ENCODE measurements at places on chromosomes 16 and 17. TPM values are rescaled to one million over a fixed set of nuclear protein-coding genes. Genes with fewer than 3 reads are reported as not detected.

DNA sequence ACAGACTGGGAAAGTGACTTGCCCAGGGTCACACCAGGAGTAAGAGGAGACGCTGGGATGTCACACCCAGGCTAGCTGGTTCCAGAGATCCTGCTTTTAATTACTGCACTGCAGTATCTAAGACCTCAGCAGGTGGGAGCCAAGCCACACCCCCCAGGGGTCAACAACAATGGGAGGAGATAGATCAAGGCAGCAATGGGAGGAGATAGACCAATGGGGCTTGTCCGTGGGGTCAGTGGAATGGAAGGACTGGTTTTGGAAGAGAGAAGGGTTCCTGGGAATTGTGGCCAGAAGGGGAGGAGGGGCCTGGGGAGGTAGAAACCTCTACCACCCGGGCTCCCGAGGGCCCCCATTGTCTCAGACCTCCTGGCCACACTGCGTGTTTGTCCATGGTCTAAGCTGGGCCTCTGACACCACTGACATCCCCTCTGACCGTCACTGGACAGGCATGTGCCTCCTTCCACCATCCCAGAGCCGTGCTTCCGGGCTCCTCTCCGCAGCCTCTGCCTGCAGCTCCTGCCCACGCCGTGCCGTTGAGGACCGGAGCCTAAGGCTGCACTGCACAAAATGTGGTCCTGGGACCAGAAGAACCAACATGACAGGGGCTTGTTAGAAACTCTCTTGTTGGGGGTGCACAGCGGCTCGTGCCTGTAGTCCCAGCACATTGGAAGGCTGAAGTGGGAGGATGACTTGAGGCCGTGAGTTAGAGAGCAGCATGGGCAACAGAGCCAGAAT lies 69.8 kb upstream of the RPH3AL start:
- no peak overlapping the region for H3K27ac ChIP-seq
- no peaks in the 10 kb centered on the region for H3K36me3 ChIP-seq
- no peaks in the 10 kb centered on the region for H3K27me3 ChIP-seq
- DNase-seq = no peak

GRCh38 chr17:32659419-32659842 lies 172.6 kb downstream of the CDK5R1 start:
- H3K4me1 ChIP-seq = peaks cover 21% of the 10 kb centered on the region
- H3K27ac ChIP-seq = no peak overlapping the region
- peak; percentile 79 for DNase-seq
- no peaks in the 10 kb centered on the region for H3K36me3 ChIP-seq
- no peak overlapping the region for H3K4me3 ChIP-seq

DNA sequence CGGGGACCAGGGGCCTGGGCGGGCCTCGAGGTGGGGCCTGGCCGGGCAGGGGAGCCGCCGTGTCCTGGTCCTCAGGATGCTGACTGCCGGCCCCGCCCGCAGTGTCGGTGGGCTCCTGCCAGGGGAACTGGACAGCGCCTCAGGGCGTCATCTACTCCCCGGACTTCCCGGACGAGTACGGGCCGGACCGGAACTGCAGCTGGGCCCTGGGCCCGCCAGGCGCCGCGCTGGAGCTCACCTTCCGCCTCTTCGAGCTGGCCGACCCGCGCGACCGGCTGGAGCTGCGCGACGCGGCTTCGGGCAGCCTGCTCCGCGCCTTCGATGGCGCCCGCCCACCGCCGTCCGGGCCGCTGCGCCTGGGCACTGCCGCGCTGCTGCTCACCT lies 2.3 kb upstream of the PAQR4 start:
- no peak for DNase-seq
- peaks cover 21% of the 10 kb centered on the region for H3K4me1 ChIP-seq
- H3K4me3 ChIP-seq = no peak overlapping the region
- no peaks in the 10 kb centered on the region for H3K36me3 ChIP-seq
- H3K27me3 ChIP-seq = peaks cover 44% of the 10 kb centered on the region
- no peak overlapping the region for H3K27ac ChIP-seq

DNA sequence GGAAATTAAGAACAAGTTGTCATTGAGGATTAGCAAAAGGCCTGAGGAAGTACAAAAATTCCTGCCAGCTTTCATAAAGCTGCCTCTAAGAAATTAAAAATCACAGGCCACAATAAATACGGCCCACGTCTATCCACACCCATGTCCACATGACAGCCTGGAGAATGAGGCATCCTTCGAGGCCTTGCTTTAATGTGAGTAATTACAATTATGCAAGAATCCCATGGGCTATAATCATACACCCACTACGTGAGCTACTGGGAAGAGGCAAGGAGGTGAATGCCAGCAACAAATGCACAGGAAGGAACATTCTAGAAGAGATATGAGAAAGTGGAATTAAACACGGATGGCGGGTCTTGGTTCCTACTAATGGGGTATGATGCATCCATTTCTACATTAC lies 65.4 kb upstream of the ZFHX3 start:
- H3K27ac ChIP-seq = no peak overlapping the region
- peaks cover 2% of the 10 kb centered on the region for H3K36me3 ChIP-seq
- no peaks in the 10 kb centered on the region for H3K27me3 ChIP-seq
- H3K4me1 ChIP-seq = peaks cover 12% of the 10 kb centered on the region
- DNase-seq = no peak

DNA sequence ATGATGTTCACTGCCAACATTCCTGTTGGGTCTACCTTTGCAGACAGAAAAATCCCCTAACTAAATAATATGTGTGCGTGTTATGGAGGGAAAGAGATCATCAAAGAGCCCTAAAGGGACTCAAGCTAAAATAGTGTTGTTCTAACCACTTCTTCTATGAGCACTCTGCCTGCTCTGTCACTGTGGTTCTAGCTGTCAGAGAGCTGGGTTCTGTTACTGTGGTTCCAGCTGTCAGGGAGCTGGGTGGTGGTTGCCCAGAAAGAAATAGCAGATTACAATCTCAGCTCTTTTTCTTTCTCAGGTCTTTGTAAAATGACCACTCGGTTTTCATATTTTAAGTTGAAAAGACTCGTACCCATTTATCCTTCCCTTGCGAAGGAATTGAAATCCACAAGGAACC lies 176.3 kb downstream of the HS3ST3A1 start:
- H3K4me3 ChIP-seq = no peak overlapping the region
- DNase-seq = no peak
- H3K27me3 ChIP-seq = no peaks in the 10 kb centered on the region
- peaks cover 32% of the 10 kb centered on the region for H3K4me1 ChIP-seq

DNA sequence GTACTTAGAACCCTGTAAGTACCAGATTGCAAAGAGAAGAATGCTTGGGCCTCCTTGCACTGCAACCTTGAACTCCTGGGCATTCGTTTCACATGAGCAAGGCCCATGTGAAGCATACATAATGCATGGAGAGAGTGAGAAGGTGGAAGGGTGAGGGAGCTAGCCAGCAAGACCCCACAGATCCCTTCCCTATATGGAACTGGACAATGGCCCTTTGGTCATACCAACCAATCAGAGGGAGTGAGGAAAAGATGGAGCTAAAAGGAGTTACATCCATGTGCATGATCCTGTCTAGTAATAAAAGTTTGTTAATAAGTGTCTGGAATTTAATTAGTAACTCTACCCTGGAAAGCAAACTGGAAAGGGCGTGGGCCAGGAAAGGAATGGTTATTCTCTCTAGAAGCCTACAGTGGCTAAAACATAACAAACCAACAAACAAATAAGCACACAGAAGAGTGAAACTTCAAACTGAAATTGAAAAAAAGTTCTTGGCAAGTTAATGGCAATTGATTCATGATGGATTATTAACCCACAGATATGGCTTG lies 29.6 kb downstream of the DNAH3 start:
- H3K27ac ChIP-seq = no peak overlapping the region
- no peak overlapping the region for H3K4me3 ChIP-seq
- peaks cover 5% of the 10 kb centered on the region for H3K4me1 ChIP-seq
- H3K27me3 ChIP-seq = peaks cover 8% of the 10 kb centered on the region

DNA sequence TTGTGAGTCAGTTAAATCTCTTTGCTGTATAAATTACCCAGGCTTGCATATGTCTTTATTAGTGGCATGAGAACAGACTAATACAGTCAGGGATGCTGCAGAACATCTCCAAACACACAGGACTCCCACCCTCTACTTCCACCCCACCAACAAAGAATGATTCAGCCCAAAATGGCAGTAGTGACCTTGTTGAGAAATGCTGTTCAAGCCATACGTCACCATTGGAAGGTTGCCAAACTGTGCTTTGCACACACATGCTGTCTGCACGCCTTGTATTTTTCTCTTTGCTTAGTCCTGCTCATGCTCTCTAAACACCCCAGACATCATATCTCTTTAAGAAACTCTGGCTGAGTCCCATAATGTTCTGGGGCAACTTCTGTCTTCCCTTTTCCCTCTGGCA lies 589.6 kb downstream of the WWOX start:
- no peak for DNase-seq
- H3K27me3 ChIP-seq = no peaks in the 10 kb centered on the region
- H3K27ac ChIP-seq = no peak overlapping the region
- H3K4me3 ChIP-seq = no peak overlapping the region
- no peaks in the 10 kb centered on the region for H3K36me3 ChIP-seq
- H3K4me1 ChIP-seq = no peaks in the 10 kb centered on the region

DNA sequence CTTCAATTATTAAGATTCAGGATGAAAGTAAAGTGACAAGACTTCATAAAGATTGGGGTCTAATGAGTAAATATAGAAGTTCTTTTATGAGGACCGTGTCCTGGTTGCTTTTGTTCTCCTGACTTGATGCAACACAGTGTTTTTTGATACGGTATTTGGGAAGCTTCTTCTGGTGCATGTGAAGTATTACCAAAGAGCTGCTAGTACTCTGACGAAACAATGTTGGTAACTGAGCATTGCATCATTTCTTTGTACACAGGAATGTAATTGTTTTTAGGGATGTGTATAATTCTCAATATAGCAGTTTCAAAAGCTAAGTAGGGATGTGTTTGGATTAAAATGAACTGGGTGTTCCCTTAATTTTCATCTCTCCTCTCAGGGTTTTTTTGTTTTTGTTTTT lies 15.9 kb downstream of the KPNB1 start:
- H3K27me3 ChIP-seq = no peaks in the 10 kb centered on the region
- DNase-seq = no peak
- no peak overlapping the region for H3K4me3 ChIP-seq

GRCh38 chr16:5336941-5337340 lies 239.3 kb upstream of the EEF2KMT start:
- peaks cover 51% of the 10 kb centered on the region for H3K27me3 ChIP-seq
- H3K4me1 ChIP-seq = no peaks in the 10 kb centered on the region
- no peak for DNase-seq
- H3K4me3 ChIP-seq = no peak overlapping the region

DNA sequence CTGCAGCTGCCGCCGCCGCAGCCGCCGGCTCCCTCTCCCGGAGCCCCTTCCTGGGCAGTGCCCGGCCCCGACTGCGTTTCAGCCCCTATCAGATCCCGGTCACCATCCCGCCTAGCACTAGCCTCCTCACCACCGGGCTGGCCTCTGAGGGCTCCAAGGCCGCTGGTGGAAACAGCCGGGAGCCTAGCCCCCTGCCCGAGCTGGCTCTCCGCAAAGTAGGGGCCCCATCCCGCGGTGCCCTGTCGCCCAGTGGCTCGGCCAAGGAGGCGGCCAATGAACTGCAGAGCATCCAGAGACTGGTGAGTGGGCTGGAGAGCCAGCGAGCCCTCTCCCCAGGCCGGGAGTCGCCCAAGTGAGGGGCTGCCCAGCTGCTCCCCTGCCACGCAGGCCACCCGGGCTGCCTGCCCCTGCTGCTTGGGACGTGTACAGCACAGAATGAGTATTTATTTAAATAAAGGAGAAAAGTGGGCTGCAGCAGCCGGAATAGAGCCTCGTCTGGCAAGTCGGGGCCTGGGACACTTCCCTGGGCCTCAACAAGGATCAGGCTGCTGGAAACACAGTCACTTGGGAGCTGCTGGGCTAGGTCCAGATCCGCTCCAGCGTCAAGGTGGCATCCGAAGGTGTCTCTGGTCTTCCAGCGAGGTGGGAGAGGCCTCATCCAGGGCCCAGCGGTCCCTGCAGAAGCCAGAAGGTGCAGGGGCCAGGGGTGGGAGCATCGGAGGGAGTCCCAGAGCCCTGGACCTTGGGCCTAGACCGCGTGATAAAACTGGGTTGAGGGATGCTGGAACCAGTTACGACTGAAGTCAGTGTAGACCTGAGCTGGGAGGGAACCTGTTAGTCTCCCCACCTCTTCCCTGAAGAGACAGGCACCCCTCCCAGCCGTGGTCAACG lies 8.8 kb downstream of the TBX2 start:
- H3K4me1 ChIP-seq = peaks cover 23% of the 10 kb centered on the region
- peak overlapping the region; percentile 82 for H3K4me3 ChIP-seq
- no peak overlapping the region for H3K27ac ChIP-seq

DNA sequence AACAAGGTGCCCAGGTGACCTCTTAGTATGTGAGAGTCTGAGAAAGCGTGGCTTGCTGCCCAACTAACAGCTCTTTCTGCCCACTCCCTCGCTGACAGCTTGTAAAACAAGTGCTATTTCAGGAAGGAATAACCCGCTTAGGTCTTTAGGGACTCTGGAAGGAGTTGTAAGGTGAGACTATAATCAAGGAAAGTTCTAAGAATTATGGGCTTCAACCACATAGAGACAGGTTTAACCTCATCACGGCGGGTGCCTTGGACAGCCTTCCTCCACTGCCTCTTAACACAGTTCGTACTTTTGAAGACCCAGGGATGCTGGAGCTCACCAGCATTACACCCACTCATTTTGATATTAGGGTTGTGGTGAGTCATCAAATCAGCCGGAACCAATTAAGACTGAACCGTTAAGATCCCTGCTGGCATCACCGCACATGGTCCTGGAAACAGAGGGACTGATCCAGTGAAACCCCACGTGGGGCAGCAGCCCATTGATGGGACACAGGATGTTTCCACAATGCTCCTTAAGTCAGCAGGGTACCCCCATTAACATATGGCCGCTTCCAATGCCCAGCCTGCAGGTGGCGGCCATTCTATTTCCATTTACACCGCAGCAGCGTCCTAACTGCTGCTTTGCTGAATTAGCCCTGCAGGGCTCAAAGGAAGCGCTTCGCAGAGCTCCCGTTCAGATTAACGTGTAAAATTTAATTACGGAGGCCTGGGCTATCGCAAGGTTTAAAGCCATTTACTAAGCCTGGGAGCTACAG lies 176.6 kb upstream of the SDK2 start:
- peaks cover 3% of the 10 kb centered on the region for H3K27me3 ChIP-seq
- H3K4me3 ChIP-seq = no peak overlapping the region
- peaks cover 4% of the 10 kb centered on the region for H3K36me3 ChIP-seq
- DNase-seq = peak; percentile 18

GRCh38 chr17:676060-676700 lies 38.5 kb downstream of the VPS53 start:
- no peak overlapping the region for H3K4me3 ChIP-seq
- H3K27ac ChIP-seq = no peak overlapping the region
- peaks cover 15% of the 10 kb centered on the region for H3K4me1 ChIP-seq

The SYNGR3 gene
- total RNA-seq = 2.2 TPM
